ENCODE measurements at places on chromosomes 4 and X.
A peak's percentile ranks its signal among the peaks of the same experiment; 100 is the strongest.

DNA sequence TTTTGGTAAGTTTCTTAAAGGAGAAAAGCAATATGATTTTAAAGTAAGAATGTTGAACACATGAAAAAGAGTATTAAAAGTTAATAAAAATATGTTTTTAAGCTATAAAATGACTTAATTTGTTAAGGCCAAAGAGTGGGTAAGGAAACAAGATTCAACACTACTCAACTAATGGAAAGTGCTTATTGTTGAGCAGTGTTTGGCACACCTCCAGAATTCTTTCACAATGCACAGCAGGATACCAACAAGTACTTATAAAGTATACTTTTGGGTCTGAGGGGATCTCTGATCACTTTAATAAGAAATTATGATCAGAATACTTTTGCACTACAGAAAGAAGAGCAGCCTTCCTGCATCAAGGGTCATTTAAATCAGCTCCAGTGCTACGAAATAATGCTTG, 5.9 kb downstream of the LAMP2 start:
- DNase-seq: no peak

GRCh38 chrX:81120936-81121371, 80.8 kb downstream of the HMGN5 start:
- peak; percentile 32 for DNase-seq

- no peak for DNase-seq
Observed at GRCh38 chr4:81085979-81086378, 55.5 kb downstream of the BMP3 start.

- DNase-seq: no peak
Observed at GRCh38 chrX:8673201-8673600, 58.7 kb downstream of the ANOS1 start.

DNA sequence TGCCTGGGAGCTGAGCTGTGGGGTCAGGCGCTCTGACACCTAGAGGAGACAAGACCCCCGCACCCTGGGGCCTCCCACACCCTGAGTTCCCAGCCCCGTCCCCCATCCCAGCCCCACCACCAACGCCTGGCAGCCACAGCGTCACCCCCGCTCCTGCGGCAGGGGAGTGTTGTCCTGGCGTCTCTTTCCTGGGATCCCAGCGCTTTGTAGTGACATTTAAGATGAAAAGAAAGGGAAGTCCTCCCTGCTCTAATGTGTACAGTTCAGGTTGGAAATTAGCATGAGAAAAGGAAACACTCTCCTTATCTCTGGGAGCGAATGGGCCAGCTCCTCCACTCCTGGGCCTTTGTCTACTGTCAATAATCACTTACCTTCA, 112.1 kb downstream of the FAM53A start:
- DNase-seq: no peak

- no peak for DNase-seq
Observed at GRCh38 chr4:117162976-117163375, 77.6 kb upstream of the TRAM1L1 start.

- DNase-seq: no peak
Observed at GRCh38 chr4:98946359-98946758, 17.4 kb upstream of the EIF4E start.

GRCh38 chrX:46978341-46979291, 66.4 kb downstream of the JADE3 start:
- peak; percentile 68 for DNase-seq

GRCh38 chr4:32189130-32189529, 1469.0 kb downstream of the PCDH7 start:
- DNase-seq: no peak

GRCh38 chr4:39341075-39341725, 25.0 kb downstream of the RFC1 start:
- DNase-seq: no peak

DNA sequence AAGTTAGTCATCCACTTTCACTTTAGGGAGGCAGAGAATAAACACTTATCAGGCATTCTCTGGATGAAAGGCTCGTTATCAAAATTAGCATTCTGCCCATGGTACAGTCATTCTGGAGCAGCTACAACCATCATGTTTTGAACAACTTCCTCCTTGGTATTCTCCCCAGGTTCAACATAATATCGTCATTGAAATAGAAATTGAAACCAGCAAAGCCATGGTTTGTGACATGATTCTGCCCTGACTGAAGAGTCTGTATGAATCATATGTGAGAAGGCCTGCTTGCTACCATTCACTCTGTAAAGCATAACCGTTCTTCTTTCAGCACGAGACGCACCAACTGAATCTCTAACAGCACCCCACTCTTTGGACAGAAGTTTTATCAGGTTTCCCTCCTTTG, 127.5 kb upstream of the RADX start:
- DNase-seq: no peak

DNA sequence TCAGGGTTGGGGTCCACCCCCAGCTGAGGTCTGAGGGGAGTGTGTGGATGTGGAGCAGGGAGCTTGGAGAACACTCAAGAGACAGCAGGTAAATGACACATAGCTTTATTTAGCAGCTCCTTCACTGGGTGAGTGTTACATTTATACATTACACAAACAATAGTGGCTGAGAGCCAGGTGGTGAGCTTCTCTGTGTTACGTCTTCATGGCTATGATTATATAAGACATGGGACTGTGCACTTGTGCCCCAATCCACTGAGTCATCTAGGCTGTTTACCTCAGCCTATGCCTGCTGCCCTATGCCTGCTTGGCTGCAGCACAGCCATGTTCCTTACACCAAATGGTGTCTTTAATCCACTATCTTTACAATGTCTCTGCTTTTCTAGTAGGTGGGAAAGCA, 459.6 kb downstream of the AFF2 start:
- no peak for DNase-seq

- no peak for DNase-seq
Observed at GRCh38 chr4:13403833-13404232, 80.3 kb downstream of the RAB28 start.

DNA sequence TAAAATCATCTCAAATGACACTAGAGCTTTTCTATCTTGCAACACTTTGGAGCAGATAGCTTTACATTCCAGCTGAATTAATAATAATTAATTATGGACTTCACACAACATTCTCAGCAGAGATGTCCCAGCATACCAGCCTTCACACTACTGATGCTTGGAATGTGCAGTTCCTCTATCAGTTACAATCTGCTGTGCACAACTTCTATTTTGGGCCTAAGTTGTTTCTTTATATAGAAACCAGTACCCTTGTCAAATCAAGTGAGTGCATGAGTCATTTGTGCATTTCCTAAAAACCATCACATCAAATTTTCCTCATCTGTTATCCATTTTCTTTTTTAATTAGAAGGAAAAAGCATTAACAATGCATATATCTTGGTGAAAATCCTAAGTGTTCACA, 8.8 kb upstream of the RASL11B start:
- no peak for DNase-seq

DNA sequence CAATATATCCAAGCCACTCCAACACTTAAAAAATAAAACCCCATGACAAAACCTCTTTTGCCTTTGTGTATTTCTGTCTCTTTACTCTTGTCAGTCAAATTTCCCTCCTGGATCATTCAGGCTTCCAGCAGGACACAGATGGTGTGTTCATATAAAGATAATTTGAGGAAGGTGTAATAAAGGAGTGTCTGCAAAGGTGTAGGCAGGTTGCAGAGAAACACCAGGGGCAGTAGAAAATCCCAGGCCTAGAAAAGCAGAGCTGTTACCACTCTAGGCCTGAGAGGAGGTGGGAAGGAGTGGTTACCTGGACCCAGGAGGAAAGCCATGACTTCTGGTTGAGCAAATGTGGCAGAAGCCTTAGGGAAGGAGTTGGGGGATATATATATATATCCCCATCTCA, 28.8 kb downstream of the CHRNA9 start:
- no peak for DNase-seq

GRCh38 chr4:128525992-128526630, 238.5 kb upstream of the PGRMC2 start:
- DNase-seq: no peak

- no peak for DNase-seq
Observed at GRCh38 chr4:12701384-12701783, 782.8 kb downstream of the RAB28 start.

DNA sequence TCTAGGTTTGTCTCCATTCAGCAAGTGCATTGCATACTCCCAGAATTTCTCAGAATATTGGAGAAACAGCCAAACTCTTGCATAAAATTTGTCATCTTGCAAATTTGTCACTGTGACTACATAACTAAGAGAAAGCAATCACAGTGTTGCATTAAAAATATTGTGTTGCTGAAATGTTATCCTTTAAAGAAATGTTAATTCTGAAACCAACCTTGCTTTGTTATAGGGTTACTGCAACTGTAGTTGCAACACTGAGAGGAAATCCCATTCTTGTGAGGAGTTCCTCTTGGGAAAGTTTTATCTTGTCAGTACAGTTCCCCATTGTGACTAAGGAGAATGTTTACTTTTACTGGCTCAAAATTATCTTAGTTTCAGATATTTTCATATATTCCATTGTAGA, 20.9 kb downstream of the CYBB start:
- DNase-seq: no peak

GRCh38 chr4:110034026-110034393, 121.3 kb downstream of the EGF start:
- DNase-seq: no peak

GRCh38 chr4:11196927-11197522, 231.7 kb downstream of the HS3ST1 start:
- DNase-seq: no peak

DNA sequence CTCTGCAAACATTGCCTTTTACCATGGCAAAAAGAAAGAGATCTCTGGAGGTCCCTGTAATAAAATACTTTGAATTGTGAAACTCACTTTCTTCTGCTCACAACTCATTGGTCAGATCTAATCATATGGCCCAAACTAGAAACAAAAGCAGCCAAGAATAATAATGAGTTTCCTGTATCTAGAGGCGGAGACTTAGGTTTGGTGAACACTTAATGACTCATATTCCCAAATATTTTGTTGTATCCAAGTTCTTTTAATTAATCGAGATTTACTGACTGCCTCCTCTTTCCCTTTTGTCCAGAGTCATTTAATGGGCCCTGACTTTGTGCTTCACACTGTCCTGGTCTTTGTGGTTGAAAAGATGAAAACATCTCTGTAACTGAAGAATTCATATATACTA, 190.6 kb downstream of the CCSER1 start:
- no peak for DNase-seq

DNA sequence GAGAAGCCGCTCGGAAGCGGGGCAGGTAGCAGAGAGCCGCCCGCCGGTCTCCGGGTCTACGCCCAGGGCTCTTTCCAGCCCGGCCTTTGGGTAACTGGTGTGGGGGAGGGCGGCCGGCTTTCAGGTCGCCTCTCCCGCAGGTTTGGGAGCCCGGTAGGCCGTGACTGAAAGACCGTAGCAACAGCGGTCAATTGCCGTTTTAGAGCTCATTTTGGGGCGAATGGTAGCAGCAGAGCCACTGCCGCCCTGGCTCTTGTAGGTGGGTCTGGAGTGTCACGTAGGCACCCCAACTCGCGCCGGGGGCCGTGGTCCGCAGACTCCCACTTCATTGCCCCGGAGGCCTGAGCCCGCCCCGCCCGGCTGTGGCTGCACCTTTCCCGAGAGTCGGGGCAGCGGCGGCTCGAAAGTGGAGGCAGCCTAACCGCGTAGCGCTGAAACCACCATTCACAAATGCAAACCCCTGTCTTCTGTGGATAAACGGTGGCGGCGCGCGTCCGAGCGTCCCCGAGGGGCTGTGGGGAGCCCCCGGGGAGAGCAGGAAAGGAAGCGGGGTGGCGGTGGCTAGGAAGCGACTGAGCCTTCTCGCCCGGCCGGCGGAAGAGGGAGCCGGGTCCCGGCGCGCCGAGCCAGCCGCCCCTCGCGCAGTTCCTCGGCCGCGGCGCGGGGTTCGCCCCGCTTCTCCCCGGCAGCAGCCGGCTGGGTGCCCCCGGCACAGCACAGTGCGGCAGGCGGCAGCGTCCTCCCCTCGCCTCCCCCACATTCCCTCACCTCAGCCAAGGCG, 2185.1 kb upstream of the TENM3 start:
- no peak for DNase-seq

GRCh38 chrX:71439896-71440295, 73.7 kb downstream of the TAF1 start:
- DNase-seq: no peak

DNA sequence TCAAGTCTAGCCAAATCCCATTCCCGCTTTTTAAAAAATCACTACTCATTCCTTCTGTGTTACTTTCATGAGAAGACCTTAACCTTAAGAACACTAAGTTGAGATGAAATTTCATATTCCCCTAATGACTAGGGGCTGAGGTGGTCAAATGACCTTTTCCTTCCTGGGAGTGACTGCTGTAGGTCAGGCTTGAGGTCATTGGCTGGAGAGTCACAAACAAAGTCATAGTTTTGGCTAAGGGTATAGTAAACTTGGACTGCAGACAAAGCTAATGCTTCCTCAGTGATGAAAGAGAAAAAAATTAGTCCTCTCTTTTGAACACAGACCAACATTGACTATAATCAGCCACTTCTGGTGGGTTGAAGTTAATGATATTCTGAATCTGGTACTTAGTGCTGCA, 16.0 kb upstream of the FGF2 start:
- DNase-seq: no peak

- DNase-seq: no peak
Observed at GRCh38 chr4:85792376-85793232, 317.7 kb downstream of the ARHGAP24 start.

- no peak for DNase-seq
Observed at GRCh38 chrX:133947996-133948395, 37.4 kb downstream of the GPC3 start.

DNA sequence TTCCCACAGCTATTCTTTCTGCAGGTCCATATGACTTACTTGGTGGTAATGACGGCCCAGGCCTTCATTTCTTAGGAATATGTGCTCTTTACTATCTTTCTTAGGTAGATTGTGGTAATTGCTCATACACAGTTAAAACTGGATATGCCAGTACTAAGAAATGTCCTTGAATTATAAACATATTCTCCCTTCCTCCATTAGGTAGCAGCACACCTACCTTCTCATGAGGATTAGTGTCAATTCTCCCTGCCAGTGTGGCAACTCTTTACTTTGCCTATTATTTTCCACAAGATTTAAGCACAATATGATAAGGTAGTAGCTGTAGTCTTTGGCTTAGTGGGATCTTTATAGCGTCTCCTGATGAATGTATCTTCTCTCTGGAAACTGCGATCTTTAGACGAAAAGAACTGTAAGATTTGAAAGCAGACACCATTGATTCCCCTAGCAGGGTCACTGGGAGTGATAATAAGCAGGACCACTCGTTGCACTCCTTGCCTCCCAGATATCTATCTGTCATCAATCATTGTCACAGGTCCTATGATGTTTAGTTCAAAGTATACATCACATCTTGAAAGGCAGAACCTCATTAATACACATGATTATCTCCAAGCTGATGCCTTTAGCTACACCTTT, 1240.7 kb downstream of the C4orf33 start:
- no peak for DNase-seq
